ENCODE measurements at places on chromosomes 13 and 19. TPM values are rescaled to one million over a fixed set of nuclear protein-coding genes. Genes with fewer than 3 reads are reported as not detected.

MAP2K7 gene
- total RNA-seq: 14.2 TPM

ZFP36 gene
- 1.9 TPM for total RNA-seq

TMEM59L gene
- 2.5 TPM for total RNA-seq

SMAD9 gene
- total RNA-seq: 22.3 TPM

KCNJ14 gene
- total RNA-seq: not detected
